IMR-90 (cell line): ENCODE measurements at places on chromosomes 13 and 19. TPM values are rescaled to one million over a fixed set of nuclear protein-coding genes. Genes with fewer than 3 reads are reported as not detected.

Gene TMEM221
- 0.06 and 0.12 TPM in 2 replicates for polyA plus RNA-seq

Gene ZNF563
- polyA plus RNA-seq = 1.2 and 1.3 TPM in 2 replicates

Gene ACP7
- not detected in 2 replicates for polyA plus RNA-seq

Gene SHFL
- polyA plus RNA-seq = 32.1 and 34.3 TPM in 2 replicates

Gene PCP2
- not detected in 2 replicates for polyA plus RNA-seq

Gene HCST
- polyA plus RNA-seq = 0.93 and 1.5 TPM in 2 replicates

Gene RDH8
- polyA plus RNA-seq = not detected in 2 replicates

Gene ZNF524
- polyA plus RNA-seq = 6.6 and 8.0 TPM in 2 replicates

Gene KCNRG
- 0.51 and 0.66 TPM in 2 replicates for polyA plus RNA-seq

Gene APC2
- 0.41 and 0.42 TPM in 2 replicates for polyA plus RNA-seq

Gene ETV2
- polyA plus RNA-seq = 1.2 and 1.4 TPM in 2 replicates

Gene ABCC4
- polyA plus RNA-seq = 13.1 and 16.6 TPM in 2 replicates

Gene SCN1B
- polyA plus RNA-seq = 9.6 and 10.6 TPM in 2 replicates

Gene TJP3
- not detected in 2 replicates for polyA plus RNA-seq

Gene HDGFL2
- 48.5 and 53.0 TPM in 2 replicates for polyA plus RNA-seq

Gene ANKRD24
- polyA plus RNA-seq = 0.21 and 0.29 TPM in 2 replicates

Gene HSD17B14
- 4.5 and 5.6 TPM in 2 replicates for polyA plus RNA-seq

Gene LRRC25
- polyA plus RNA-seq = 0.03 TPM in 1 of 2 replicates, not detected in the other

Gene FXYD1
- polyA plus RNA-seq = 2.7 and 3.9 TPM in 2 replicates

Gene DAND5
- polyA plus RNA-seq = 0.03 TPM in 1 of 2 replicates, not detected in the other

Gene SMAD9
- polyA plus RNA-seq = 2.7 and 3.2 TPM in 2 replicates

Gene PRR19
- polyA plus RNA-seq = 1.6 and 1.8 TPM in 2 replicates

Gene RFPL4AL1
- not detected in 2 replicates for polyA plus RNA-seq

Gene HSPB6
- 188 and 206 TPM in 2 replicates for polyA plus RNA-seq

Gene SIGLEC5
- not detected in 2 replicates for polyA plus RNA-seq

Gene ZSCAN4
- polyA plus RNA-seq = not detected in 2 replicates

Gene TEX101
- polyA plus RNA-seq = not detected in 2 replicates

Gene GFY
- not detected in 2 replicates for polyA plus RNA-seq

Gene CYP4F2
- not detected in 2 replicates for polyA plus RNA-seq

Gene KLK7
- not detected in 2 replicates for polyA plus RNA-seq

Gene LIN37
- polyA plus RNA-seq = 17.2 and 23.1 TPM in 2 replicates

Gene CLDN10
- not detected in 2 replicates for polyA plus RNA-seq

Gene HNRNPUL1
- 67.3 and 68.1 TPM in 2 replicates for polyA plus RNA-seq

Gene ICAM5
- polyA plus RNA-seq = 23.9 and 26.5 TPM in 2 replicates

Gene CNN2
- polyA plus RNA-seq = 385 and 395 TPM in 2 replicates

Gene NLRP11
- polyA plus RNA-seq = not detected in 2 replicates

Gene URAD
- not detected in 2 replicates for polyA plus RNA-seq

Gene ZNF554
- 1.2 and 1.5 TPM in 2 replicates for polyA plus RNA-seq

Gene CYP2A6
- polyA plus RNA-seq = not detected in 2 replicates

Gene KIR2DL1
- not detected in 2 replicates for polyA plus RNA-seq

Gene FAM124A
- polyA plus RNA-seq = 0.03 and 0.04 TPM in 2 replicates

Gene ZNF492
- polyA plus RNA-seq = 0.14 and 0.19 TPM in 2 replicates

Gene ZNF865
- polyA plus RNA-seq = 4.6 and 6.3 TPM in 2 replicates

Gene CEACAM3
- not detected in 2 replicates for polyA plus RNA-seq

Gene OR7A5
- not detected in 2 replicates for polyA plus RNA-seq

Gene ZNF560
- polyA plus RNA-seq = 0.33 and 0.36 TPM in 2 replicates

Gene SLITRK6
- polyA plus RNA-seq = 0.85 and 1.1 TPM in 2 replicates

Gene MYBPC2
- not detected in 2 replicates for polyA plus RNA-seq

Gene CEACAM5
- polyA plus RNA-seq = not detected in 2 replicates

Gene DACH1
- polyA plus RNA-seq = not detected in 2 replicates
